ENCODE measurements at places on chromosomes 7 and 10.

DNA sequence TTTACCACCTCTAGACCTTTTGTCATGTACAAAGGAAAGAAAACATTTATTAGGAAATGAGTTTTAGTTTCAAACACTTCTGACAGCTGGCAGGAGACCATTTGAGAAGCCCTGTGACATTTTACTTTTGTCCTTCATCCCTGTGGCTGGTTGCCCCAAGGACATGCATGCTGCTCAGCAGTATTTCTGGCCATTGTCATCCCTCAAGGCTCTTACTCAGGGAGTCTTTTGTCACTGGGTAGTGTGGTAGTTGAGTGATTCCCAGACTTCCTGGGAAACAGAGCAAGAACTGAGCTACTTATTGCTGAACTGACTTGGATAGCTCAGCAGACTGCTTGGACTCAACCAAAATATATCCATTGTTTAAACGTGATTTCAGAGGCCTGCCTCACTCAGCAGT lies 142.8 kb downstream of the LRRC4 start:
- no peak for DNase-seq

- no peak for DNase-seq
Measured at GRCh38 chr10:123643315-123643714, 22.8 kb upstream of the GPR26 start.

GRCh38 chr10:77818378-77818777 lies 108.2 kb downstream of the DLG5 start:
- DNase-seq: no peak

DNA sequence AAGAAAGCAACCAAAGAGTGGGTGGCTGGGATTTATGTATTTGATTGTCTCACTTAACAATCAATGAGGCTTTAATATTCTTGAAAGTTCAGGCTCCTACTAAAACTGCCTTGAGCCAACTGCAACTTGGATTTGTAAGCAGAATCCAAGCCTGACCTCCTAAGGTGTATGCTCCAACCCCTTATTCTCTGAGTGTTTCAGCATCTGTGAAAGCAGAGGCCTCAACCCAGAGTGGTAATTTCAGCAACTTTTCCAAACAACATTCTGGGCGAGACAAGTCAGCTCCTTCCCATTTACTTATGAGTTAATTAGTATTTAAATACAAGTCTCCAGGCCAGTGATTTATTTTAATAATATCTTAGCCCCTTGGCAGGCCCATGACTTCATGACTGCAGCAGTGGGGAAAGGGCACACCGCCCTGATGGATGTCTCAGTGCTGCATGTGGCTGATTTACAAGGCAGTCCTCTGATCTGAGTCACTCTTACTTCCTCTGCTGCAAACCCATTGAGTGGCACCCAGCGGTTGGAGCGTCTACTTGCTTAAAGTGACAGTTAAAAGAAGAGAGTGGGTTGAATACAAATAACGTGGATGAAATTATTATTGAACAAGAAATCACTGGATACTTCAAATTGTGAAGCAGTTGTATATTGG lies 209.1 kb downstream of the TRIL start:
- DNase-seq: no peak

DNA sequence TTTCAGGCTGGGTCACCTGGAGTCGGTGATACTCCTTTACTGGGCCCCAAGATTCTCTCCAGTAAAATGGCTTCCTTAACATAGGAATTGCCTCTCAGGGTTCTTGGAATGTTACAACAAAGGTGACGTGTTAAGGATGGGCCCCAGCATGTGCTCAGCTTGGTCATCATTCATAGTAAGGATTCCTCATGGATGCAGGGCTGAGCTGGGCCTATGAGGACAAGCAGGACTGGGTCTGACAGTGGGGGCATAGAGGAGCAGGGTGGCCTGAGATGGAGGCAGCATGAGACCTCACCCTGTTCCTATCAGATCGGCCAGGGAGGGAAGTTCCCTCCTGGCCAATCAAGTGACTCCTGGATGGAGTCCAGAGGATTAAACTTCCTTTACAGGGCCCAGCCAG lies 12.8 kb upstream of the MBL2 start:
- DNase-seq: no peak

DNA sequence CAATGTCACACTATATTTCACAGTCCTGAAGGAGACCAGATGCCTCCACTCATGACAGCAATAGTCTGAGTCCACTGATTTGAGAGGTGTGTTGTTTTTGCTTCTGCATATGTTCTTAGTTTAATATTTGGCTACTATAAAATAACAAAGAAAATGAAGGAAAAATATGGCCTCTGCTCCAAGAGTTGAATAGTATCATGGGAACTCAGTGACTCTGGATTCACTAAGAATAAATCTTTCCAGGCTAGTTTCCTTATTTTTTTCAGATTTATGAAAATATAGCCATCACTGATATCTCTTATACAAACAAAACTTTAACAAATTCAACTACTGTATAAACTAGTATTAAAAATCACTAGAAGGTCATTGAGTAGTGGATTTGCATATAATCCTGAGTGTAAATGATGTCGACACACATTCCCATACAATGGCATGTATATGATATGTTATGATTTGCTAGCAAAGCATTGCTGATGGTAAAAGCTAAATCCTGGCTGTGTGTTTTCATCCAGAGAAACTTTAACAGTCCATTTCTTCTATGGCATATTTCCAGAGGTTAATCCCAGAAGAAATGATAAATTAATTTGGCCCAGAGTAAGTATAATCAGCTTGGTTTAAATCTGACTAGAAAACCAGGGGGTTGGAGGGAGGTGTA lies 66.0 kb upstream of the VIPR2 start:
- DNase-seq: no peak

DNA sequence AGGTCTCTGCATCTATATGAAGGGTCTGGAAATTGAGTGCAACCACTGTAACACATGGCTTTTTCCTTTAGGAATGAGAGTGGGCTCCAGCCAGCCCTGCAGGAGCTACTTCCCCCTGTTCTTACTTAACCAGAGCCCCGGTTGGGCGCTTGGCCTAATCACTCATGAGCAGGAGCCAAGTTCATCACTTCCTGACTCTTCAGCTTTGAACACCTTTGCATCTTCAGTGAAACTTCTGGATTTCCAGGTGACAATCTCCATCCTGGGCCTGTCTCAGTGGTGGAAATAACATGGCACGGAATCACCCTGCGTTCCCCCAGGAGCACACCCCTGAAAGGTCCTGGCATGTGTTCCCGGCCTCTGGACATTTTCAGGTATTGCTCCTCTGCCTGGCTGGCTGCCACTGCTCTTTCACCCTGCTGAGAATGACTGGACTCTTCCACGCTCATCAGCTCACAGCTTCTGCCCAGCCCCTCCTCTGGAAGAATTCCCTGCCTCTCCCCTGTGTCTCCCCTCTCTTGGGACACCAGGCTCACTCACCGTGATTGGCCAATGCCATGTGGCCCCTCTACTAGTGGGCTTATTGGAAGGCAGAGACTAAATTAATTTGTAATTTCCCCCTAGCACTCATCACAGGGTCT lies 229.1 kb upstream of the GRB10 start:
- no peak for DNase-seq

DNA sequence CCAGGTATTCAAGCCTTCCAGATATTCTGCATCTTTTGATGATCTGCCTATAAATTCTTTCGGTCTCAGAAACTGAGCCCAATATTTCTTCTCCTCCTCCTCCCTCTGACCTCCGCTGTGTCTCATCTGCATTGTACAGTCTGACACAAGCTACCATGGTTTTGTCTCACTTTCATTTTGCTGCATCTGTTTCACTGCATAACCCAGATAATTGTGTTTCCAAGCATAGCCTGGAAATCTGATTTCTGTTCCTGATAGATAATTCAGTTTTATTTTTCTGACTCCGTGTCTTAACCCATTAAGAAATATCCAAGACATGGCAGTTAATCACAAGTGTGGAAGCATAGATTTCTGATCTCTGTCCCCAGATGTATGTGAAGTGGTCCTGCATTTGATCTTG lies 374.2 kb upstream of the SEMA3A start:
- peak; percentile 2 for DNase-seq

- no peak for DNase-seq
Measured at GRCh38 chr10:99852481-99853213, 70.2 kb downstream of the ABCC2 start.

GRCh38 chr7:151009327-151010036 lies 14.8 kb downstream of the ATG9B start:
- DNase-seq: no peak

GRCh38 chr10:123551259-123551658 lies 114.9 kb upstream of the GPR26 start:
- no peak for DNase-seq

DNA sequence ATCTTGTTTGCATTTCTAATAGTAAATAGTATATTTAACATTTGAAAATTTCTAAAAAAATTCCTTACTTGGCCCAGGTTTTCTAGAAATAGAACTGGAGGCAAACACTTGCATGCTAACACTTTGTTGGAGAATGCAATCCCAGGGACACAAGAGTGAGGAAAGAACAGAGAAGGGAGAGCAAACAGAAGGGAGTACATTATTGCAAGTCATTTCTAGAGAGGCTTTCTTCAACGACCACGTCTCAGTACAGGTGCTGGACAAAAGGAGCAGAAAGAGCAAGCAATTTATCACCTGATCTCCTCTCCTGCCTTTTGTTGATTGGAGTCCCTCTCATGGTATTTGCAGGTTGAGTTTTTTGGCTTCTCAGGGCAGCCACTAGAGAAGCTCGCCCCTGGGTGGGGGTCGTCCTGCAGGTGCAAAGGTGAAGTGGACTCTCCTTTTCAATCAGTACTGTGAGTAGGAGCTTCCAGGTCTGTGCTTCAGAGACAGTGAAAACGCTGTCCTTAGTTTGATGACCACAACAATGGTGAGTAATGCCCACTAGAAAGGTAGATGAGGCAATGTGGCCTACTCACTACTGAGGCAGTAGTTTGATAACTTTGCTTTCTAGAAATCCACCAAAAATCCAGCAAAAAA lies 5.2 kb downstream of the CPED1 start:
- peak; percentile 47 for DNase-seq

GRCh38 chr7:123692471-123692877 lies 36.8 kb downstream of the LMOD2 start:
- no peak for DNase-seq

- no peak for DNase-seq
Measured at GRCh38 chr7:39217783-39218182, 240.1 kb downstream of the POU6F2 start.

GRCh38 chr10:123926401-123927264 lies 35.0 kb upstream of the CPXM2 start:
- DNase-seq: peak; percentile 64

DNA sequence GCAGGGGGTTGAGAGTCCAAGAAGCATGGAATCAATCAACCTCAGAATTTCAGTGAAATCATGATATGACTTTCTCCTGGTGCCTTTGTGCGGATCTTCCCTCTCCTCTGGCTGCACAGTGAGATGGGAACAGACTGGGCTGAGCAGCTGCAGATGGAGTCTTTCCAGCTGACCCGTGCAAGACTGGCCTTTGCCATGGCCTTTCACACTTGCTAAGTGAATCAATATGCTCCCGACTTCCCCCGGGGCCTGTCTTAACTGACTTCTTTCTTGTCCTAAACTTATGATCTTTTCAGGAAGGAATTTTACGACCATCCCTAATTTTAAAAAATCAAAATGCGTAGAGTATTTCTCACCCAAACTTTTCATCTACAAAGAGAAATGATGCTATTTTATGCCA lies 469.9 kb downstream of the GALNT17 start:
- no peak for DNase-seq

GRCh38 chr7:1458683-1459511 lies at the start of gene MICALL2:
Gene MICALL2, minus strand, starts transcription at chr7:1459470. Its CDS starts 144 bp downstream, at chr7:1459326.
- DNase-seq: peak; percentile 96

DNA sequence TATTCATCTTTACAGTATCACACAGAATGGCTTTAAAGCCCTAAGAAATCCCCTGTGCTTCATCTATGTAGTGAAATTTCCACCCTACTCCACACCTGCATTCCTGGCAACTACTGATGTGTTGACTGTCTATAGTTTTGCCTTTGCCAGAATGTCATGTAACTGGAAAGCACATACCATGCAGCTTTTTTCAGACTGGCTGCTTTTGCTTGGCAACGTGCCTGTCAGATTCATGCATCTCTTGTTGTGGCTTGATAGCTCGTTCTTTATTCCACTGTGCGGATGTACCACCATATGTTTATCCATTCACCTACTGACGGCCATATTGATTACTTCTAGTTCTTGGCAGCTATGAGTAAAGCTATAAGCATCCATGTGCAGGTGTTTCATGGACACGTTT lies 30.6 kb downstream of the RBM17 start:
- DNase-seq: no peak

GRCh38 chr7:45649560-45650346 lies 75.6 kb downstream of the ADCY1 start:
- DNase-seq: no peak

- DNase-seq: peak; percentile 93
Measured at GRCh38 chr10:93746844-93747284, 10.9 kb upstream of the LGI1 start.

GRCh38 chr10:25026463-25026862 lies 10.1 kb downstream of the THNSL1 start:
- peak; percentile 6 for DNase-seq

DNA sequence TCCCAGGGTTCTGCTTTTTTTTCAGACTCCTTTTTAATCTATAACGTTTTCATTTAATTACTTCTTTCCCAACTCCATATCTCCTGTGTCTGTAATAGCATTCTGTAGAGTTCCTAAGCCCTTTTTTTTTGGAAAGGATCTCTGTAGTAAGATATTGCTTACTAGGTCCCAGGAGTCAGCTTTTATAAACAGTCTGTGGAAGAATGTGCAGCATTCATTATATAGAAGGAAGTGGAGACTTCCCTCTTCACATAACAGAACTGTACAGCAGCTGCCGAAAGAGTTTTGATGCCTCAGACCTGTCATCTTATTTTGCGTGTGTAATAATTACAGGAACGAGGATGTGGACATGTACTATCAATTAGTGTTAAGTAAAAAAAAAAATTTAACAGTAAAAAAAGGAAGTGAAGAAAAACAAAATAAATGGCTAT lies 7.4 kb upstream of the STEAP4 start:
- DNase-seq: no peak

DNA sequence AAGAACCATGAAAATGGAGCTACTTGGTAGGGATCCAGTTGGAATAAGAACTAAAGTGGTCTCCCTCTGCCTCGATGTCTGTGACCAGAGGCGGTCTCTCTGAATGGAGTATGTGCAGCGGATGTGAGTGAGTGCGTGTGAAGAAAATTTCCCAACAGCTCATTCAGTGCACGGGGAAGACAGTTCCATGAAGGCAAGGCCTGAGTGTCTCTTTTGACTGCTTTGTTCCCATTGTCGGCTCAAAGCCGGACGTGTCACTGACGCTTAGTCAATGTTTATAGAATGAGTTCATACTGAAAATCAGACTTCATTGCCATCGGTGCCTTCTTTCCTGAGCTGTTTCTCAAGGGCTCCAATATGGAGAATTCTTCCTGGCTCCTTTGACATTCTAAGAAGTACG lies 55.3 kb upstream of the GRB10 start:
- no peak for DNase-seq
